CD4-positive, alpha-beta T cell treated with Interleukin-15 for 1 hour (primary cell): ENCODE measurements at places on chromosomes 16 and 17.

GRCh38 chr17:34709158-34709754, 129.9 kb downstream of the TMEM132E start:
- DNase-seq = no peak

- no peak for DNase-seq
Measured at GRCh38 chr17:79305768-79306423, 231.3 kb downstream of the ENGASE start.

GRCh38 chr16:29302976-29303375, 103.5 kb downstream of the NPIPB11 start:
- no peak for DNase-seq

GRCh38 chr17:68399638-68400403, 57.5 kb downstream of the WIPI1 start:
- no peak for DNase-seq

GRCh38 chr16:69566981-69567680, 1.4 kb downstream of the NFAT5 start:
- no peak for DNase-seq

- DNase-seq = no peak
Measured at GRCh38 chr17:57104461-57105175, 19.6 kb downstream of the AKAP1 start.

DNA sequence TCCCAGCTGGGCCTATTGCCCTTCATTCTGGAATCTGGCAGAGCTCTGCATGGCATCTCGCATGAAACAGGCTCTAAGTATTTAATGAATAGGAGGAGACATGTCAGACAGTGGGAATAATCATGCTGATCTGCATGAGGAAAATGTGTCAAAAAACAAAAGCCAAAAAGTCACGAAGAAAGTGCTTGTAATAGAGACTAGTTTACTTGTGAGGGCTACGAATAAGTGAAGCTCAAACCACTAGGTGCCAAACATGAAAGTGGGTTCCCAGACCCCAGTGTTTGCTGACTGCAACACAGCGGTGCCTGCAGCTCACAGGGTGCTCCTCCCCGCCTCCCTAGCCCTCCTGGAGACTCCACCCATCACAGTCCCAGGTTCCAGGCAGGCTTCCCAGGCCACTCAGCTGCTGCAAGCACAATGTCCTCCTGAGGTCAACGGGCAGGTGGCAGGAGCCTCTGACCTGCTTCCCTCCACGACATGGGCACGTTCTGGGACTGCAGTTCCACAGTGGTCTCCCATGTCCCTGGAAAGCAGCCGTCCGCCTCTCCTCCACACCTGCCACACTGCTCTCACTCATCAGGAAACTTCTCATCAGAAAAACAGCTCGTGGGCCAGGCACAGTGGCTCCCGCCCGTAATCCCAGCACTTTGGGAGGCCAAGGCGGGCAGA, 96.5 kb downstream of the ANKRD11 start:
- DNase-seq = no peak

GRCh38 chr16:17510567-17510966, 39.8 kb upstream of the XYLT1 start:
- DNase-seq = no peak

- no peak for DNase-seq
Measured at GRCh38 chr17:64784353-64785010, 122.4 kb upstream of the SMURF2 start.

GRCh38 chr16:50570808-50571598, 22.8 kb downstream of the NKD1 start:
- DNase-seq = no peak

GRCh38 chr17:78461799-78462053, 83.3 kb downstream of the PGS1 start:
- DNase-seq = no peak

- peak; percentile 60 for DNase-seq
Measured at GRCh38 chr17:3960764-3961163, 3.5 kb downstream of the ATP2A3 start.

DNA sequence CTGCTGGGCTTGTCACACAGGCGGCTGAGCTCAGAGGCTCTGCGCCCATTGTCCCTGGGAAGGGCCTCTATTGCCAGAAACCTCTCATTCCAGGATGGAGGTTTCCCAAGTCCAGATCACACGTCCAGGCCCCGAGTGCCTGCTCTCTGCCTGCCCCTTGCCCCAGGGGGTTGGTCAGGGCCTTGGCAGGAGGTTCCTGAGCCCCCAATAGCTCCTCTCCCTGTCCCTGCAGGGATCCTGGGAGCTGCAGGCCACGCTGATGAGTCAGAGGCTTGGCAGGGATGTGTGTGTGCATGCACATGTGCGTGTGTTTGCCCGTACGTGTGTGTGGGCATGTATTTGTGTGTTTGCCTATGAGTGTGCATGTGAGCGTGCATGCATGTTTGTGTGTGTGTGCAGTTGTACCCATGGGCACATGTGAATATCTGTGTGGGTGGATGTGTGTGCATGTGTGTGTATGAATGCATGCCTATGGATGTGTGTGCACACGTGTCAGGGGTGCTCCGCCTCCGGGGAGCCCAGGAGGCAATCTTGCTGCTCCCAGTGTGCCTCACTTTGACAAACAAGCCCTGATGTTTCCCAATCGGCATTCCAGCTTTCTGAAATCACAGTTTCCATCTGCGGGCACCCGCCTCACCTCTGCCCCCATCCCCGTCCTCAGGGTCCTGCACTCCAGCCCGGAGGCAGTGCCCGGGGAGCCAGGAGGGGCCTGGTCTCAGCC, 98.4 kb upstream of the GSE1 start:
- no peak for DNase-seq

GRCh38 chr17:27554152-27554551, 76.8 kb upstream of the LGALS9 start:
- no peak for DNase-seq

GRCh38 chr16:57708168-57708567, 13.6 kb downstream of the DRC7 start:
- DNase-seq = no peak

DNA sequence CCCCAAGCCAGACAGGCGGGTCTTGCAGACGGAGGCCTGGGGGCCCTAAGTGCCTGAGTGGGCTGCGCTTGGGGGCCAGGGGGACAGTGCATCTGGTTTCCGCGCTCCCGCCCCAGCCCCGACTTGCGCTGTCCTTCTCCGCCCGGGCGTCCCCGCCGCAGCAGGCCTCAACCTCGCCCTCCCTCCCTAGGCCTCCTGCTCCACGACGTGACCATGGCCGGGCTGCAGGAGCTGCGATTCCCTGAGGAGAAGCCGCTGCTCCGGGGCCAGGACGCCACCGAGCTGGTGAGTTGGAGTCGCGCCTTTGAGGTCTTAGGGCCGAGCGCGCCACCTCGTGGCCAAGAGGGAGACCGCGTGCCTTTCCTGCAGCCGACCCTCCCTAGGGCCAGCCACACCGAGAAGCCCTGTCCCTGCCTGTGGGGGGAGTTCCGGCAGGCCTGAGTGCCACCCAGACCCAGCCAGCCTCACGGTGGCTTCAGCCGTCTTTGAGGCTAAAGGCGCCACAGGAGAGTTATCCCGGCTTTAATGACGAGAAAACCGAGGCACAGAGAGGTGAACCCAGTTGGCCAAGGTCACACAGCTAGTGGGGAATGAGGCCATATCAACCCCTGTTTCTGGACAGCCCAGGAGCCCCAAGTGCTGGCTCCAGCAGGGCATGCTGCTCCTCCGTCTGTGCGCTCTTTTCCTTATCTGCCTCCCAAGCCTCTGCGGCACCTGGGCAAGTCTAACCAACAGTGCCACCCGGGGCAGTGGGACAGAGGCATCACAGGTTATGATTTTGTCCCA, 12.2 kb upstream of the NDRG4 start:
- peak; percentile 55 for DNase-seq

DNA sequence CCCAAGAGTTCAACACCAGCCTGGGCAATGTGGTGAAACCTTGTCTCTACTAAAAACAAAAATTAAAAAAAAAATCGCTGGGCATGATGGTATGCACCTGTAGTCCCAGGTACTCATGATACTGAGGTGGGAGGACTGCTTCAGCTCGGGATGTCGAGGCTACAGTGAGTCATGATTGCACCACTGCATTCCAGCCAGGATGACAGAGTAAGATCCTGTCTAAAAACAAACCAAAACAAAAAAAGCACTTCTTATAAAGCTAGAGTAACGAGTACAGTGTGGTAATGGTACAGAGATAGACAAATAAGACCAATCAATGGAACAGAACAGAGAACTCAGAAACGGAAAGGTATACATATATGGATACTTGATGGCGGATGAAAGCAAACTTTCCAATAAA, 4.4 kb downstream of the NSMCE1 start:
- DNase-seq = no peak

DNA sequence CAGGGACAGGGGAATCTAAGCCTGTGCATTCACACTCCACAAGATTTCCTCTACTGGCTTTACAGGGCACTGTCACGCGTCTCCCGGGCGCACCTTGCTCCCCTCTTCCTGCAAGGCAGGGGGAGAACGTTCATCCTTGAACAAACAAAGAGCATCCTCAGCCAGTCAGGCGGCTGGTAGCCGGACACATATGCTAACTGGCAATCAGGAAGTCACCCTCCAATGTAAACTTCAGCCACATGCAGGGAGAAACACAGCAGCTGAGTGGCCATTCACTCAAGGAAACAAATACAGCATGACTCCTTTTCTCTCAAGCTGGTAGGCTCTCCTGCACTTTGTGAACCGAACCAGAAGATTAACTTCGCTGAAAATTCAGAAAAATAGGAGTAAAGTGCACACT, 10.8 kb upstream of the HSBP1 start:
- DNase-seq = no peak

GRCh38 chr16:81873843-81874752, 95.0 kb downstream of the PLCG2 start:
- peak; percentile 59 for DNase-seq
